ENCODE measurements at places on chromosomes 3 and 15. TPM values are rescaled to one million over a fixed set of nuclear protein-coding genes. Genes with fewer than 3 reads are reported as not detected.

DENND4A gene
- total RNA-seq, result 26.8 TPM

CMTM8 gene
- total RNA-seq, result 7.8 TPM

IL17RB gene
- total RNA-seq, result 0.18 TPM

SETD2 gene
- total RNA-seq, result 42.0 TPM

GOLGA8K gene
- total RNA-seq, result 0.55 TPM

GOLGA8O gene
- 1.6 TPM for total RNA-seq

CCDC39 gene
- 0.09 TPM for total RNA-seq

ARHGEF3 gene
- total RNA-seq, result 54.0 TPM

DNA sequence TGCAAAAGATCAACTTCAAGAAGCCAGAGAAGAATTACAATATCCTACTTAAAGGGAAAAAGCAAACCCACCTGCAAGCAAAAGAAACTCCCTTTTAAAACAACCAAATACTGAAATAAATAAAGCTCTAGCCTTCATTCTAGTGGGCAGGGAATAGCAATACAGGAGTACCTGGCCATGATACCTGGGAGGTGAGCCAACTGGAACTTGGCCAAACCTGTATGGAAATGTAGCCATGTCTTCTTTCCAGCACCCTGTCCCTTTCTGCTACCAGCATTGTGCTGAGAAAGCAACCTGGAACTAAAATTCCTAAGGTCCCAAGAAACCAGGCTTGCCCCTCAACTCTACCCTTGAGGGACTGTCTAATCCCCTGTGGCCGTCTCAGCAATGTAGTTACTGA, 530.0 kb downstream of the EPHB1 start:
- DNase-seq, result no peak

DNA sequence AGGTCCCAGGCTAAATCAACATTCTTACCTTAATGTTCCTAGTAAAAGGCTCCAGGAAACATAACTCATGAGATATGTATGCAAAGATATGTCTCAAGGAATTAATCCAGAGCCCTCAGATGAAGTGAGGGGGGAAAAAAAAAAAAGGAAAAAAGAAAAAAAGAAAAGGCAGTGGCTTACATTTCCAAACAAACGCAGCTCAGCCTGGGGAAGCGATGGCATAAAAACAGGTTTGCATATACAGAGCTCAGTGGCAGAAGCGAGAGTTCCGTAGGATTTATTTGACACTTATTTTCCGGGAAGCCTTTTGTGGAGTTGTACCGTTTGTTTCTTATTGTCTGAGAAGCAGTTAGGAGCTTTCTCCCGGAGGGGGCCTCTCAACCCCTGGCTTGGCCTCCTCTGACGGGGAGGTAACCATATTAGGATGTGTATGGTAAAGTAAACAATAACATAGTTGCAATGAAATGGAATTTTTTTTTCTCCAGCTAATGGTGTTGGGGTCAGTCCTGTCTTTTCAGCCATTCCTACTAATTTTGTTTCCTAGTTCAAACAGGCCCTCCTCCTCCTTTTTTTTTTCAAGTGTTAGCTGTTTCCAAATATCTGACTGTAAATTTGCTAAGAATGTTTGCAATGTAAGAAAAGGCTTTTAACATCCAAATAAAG, 338.6 kb downstream of the FOXP1 start:
- no peak for DNase-seq

GRCh38 chr3:18474202-18474601, 49.1 kb upstream of the SATB1 start:
- DNase-seq, result no peak

- no peak for DNase-seq
Measured at GRCh38 chr15:36479200-36479896, 100.1 kb upstream of the CDIN1 start.

DNA sequence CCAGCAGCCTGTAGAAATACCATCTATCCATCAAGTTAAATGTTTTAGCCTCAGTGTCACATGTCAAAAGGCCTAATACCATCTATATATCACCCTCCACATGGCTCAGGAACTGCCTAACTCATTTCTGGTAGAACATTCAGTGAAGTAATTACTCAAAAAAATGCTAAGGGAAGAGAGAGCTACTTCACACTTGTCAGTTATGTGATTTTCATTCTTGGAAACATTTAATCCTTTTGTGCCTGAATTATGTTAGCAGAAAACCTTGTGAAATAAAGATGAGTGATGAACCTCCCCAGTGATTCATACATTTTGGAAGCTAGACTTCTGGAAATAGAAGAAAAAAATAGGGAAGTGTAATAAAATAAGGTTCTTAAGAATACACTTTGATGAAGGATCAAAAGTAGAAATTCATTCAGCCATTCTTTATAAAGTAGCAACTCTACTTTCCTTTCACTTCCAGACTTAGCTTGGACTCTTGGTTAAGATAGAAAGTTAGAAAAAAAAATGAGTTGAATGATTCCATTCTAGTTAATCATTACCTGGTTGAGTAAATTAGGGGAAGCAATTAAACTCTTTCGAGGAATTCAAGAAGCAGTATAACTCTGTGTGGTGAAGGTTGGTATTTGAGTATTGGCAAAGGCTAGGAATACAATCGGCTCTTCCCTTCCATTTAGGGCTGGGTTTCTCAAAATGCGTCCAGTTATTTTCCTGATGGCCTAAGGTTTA, 3.6 kb downstream of the OTOL1 start:
- DNase-seq, result no peak

DNA sequence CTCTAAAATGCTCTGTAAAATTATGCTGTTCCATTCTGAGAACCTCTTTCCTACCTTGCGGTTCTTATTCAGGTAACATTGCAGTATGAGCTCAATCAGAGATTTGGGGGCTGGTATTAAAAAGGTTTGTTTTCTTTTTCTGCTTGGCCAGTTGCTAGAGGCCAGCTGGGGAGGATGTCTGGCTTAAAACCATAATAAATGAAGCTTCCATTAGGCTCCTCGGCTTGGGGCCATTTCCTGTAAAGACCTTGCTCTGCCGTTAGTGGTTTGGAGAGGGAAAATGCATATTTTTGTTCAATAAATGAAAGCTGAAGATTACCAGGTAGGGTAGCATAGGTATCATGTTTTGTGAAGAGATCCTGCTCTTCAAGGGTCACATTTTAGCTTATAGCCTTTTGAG, 55.2 kb downstream of the MCTP2 start:
- no peak for DNase-seq

- DNase-seq, result no peak
Measured at GRCh38 chr15:37370941-37371340, 270.6 kb upstream of the MEIS2 start.

- DNase-seq, result no peak
Measured at GRCh38 chr3:13218541-13218908, 145.3 kb upstream of the IQSEC1 start.

- DNase-seq, result no peak
Measured at GRCh38 chr15:48602358-48603122, 43.0 kb downstream of the FBN1 start.

- DNase-seq, result no peak
Measured at GRCh38 chr3:45198264-45199260, 27.5 kb downstream of the TMEM158 start.

- DNase-seq, result no peak
Measured at GRCh38 chr3:119013951-119014350, 20.7 kb downstream of the IGSF11 start.

- DNase-seq, result no peak
Measured at GRCh38 chr15:57203906-57204305, 172.4 kb upstream of the CGNL1 start.

DNA sequence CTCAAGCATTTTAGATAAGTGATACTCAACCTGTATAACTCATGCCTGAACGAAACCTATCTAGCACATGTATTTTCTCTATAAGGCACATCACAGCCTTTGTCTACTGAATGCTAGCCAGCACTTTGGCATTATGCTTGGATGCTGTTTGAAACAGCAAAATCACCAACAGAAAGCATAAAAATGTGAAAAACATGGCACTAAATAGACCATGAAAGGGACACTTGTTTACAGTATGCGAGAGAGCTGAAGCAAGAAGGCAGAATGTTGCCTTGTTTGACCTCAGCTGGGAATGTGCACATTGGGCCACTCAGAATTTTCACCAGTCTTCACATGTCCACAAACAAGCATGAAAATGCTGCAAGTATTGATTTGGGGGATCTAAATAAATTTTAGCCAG, 59.5 kb downstream of the MINDY2 start:
- DNase-seq, result no peak

DNA sequence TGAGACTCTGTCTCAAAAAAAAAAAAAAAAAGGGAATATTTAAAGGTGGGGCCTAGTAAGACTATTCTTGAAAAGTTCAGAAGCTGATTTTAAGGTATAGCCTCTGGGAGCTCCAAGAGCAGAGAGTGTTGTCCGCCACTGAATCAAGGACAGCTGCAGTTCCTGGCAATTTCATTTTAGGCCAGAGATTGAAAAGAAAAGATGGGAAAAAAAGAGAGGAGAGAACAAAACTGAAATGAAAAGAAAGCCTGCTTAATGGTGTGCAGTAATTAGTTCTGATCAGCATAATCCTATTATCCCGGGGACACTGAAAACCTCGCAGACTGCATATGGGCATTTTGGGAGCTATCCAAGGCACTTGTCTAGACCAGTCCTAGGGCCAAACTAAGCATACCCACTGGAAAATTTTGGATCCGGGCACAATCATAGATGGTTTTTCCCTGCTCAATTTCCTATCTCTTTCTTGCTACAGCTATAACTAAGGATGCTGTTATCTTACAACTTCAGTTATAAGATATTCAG, 43.2 kb downstream of the EHHADH start:
- no peak for DNase-seq

DNA sequence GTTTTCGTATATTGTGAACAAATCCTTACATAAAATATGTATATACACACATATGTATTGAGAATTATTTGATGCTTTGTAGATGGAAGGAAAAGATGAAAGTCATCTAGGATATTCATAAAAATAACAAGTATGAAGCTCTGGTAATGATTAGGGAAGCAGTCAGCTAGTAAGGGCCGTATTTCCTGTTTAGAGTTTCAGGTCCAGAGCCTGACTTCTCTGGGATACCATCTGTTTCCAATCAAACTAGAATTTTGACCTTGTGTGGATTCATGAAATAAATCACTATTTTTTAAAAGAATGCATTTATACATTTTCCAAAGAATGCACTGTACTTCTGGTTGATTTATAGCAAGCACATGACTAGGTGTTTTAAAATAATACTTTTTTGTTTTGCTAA, 156.1 kb upstream of the CGNL1 start:
- no peak for DNase-seq

DNA sequence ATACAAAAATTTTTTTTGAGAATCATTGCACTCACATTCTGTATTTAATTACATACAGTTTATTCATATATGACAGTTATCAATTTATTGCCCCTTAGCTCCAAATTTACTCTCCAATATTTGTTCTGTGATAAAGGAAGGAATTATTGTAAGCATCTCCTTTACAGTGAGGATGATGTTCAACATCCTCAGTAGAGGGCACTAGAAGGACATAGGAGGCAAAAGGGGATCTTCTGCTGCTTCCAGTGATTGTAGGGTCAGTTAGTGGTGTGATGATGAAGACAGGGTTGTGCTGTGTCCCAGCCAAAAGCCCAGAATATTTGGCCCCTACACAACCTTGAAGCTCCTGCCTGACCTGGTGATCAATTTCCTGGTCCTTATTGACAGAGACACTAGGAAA, 89.9 kb upstream of the DCBLD2 start:
- no peak for DNase-seq

DNA sequence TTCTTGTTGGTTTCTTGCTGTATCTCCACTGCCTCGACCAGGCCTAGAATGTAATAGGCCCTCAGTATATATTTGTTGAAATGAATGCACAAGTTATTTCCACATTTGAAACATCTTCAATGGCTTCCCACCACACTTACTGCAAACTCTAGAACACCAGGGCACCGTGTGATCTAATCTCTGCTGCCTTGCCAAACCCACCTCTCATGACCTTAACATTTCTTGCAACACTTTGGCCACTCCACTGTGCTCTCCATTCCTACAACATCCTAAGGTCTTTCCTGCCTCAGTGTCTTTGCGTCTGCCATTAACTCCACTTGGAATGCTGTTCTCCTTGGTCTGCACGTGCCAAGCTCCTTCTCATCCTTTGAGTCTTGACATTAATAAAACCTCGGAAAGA, 14.1 kb downstream of the FRMD4B start:
- no peak for DNase-seq

DNA sequence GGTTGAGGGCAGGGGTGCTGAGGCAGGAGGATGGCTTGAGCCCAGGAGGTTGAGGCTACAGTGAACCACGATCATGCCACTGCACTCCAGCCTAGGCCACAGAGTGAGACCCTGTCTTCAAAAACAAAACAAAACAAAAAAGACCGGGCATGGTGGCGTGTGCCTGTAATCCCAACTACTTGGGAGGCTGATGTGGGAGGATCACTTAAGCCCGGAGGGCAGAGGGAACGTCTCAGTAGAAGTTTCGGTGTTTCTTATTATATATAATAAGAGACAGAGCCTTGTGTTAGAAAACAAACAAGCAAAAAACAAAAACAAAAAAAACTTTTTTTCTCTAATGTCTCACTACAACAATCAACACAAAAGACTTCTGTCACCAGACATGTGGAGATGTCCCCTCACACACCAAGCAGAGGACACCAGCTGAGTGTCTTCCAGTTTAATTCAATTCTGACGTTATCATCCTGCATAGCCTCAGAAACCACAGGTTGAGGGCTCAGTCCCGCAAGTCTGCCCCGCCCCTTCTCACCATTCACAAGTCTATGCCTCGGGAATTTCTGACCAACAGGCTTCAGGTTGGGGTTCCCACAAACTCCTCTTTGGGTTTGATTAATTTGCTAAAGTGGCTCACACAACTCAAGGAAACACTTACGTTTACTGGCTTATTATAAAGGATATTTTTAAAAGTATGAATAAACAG, 24.0 kb upstream of the EIF4A2 start:
- DNase-seq, result no peak

- DNase-seq, result no peak
Measured at GRCh38 chr3:54443561-54444161, 321.3 kb downstream of the CACNA2D3 start.

DNA sequence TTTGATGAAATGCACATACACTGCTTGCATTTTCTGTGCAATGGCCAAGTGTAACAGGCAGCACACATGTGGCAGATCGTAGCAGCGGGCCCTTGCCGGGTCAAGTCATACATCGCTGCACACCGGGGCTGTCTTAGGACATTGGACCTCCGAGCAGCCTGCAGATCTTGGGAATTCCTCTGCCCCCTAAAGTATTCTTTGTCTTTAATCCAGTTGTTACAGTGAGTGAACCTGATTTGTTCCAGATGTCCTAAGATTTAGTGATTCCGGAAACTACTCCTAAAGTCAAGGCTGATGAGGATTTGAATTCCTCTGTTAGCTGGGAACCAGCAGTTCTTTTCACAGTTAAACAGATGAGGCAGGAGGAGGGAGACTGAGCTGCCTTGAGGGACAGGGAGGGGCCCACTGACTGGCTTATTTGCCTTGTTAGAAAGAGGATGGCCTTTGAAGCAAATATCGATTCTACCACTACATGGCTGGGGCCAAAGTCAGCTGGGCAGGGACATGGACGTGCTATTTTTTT, 190.7 kb upstream of the CTDSPL start:
- DNase-seq, result no peak

DNA sequence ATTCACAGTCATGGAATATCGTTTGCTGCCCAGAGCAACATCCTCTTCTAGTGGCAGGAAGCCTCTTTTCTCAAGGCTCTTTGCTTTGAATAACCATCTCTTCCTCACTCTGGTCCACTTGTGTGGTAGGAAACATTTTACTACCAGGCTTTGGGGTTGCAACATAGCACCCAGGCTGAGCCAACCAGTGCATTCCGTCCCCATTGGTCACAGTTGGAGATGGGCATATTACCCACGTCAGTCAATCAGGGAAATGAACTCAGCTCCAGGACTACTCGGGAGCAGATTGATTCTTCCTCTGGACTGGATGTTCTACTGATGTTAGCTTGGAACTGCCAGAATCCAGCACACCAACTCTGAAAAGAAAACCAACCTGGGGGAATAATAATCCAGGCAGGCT, 4.2 kb upstream of the PEX5L start:
- DNase-seq, result no peak

- DNase-seq, result peak; percentile 38
Measured at GRCh38 chr3:12869035-12869621, 27.8 kb upstream of the RPL32 start.

All from activated naive CD4-positive, alpha-beta T cell treated with anti-CD3 and anti-CD28 coated beads, Interleukin-2, amount 50 U/mL, for 72 hours (primary cell).